ENCODE measurements at places on chromosomes 7 and 10. TPM values are rescaled to one million over a fixed set of nuclear protein-coding genes. Genes with fewer than 3 reads are reported as not detected.

DNA sequence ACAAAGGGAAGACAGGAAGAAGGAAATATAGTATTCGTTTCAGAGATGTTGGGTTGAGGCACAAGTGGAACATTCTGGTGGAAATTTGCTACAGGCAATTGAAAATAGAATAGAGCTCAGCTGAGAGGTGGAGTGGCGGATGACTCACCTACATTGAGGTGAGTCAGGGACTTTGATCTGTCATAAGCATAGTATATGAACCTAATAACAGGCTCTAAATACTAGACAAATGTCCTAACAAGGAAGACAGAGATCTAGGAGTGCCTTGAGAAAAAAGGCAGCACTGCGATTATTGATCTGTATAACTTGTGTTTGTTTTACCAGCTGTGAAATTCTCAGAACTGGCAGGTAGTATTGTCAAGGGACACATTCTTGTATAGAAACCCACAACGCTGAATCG, 907 bp upstream of the IFRD1 start:
- peak; percentile 72 for DNase-seq

DNA sequence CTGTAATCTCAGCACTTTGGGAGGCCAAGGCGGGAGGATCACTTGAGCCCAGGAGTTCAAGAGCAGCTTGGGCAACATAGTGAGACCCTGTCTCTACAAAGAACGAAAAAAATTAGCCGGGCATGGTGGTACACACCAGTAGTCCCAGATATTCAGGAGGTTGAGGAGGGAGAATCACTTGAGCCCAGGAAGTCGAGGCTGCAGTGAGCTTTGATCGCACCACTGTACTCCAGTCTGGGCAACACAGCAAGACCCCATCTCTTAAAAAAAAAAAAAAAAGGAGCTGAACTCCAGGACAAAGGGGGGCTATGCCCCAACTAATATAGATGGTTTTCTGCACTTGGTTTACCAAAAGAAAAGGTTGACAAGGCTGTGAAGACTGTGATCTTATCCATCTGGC, 101.2 kb upstream of the ANLN start:
- no peak for DNase-seq

DNA sequence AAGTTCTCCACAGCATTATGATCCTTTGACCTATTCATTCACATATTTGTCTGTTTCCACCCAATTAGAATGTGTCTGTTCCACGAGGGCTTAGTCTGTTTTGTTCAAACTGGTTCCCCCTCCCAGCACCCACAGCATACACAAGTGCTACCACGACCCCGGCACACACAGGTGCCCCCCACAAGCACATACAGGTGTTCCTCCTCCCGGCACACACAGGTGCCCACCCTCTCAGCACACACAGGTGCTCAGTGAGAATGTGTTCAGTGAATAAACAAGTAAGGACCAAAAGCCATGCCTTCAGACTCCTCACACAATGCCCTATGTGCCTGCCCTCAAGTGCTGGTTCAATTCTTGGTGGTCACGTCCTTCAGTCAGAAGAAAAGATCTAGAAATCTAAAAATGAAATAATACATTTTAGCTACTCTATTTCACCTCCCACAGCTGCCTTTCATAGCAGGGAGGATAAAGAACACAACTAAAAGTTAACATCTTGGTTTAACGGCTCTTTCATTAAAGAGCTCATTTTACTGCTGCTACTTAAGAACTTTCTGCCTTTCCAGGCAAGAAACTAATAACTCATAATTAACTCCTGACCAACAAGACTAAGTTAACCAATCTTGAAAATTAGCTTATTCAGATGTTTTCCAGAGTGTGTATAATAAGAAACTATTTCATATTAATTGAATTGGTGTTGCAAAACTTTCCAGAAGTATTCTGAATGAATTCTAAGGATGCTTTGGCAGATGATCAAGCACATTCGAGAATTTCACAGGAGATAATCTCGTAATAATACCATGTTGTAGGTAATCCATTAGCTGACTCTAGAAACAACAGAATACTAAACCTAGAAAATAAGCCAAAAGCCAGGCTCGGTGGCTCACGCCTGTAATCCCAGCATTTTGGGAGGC, 2.3 kb downstream of the DNMBP start:
- DNase-seq, result no peak

DNA sequence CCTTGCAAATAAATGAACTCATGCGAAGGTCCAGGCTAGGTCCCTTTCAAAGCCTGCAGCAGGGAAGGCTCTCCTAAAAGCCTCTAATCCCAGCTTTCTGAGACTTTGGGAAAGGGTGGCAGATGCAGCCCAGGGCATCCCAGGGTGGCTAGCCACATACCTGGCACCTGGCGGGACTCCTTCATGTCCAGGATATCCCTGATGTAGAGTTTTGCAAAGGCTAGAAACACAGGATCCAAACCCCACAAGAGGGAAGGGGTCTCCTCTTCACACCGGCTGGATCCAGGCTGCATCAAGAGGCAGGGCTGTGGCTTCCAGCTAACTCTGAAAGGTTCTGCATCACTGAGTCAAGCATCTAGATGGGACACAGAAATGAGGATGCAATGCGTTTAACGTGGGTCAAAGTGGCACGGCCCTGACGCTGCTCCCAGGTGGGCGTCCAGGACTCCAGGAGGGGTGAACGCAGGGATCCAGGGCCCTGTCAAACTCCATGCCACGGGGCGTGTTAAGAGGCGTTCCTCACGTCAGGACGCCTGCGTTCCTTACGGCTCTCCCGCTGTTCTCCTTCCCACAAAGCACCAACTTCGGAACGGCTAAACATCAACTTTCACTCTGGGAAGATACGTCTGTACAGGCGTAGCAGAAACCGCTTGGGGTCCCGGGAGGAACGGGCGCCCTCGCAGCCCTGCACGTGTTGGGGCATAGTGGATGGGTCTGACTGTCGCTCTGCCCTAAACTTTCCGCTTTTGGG, 507 bp downstream of the STN1 start:
- peak; percentile 67 for DNase-seq

Gene EVX1
- total RNA-seq, result not detected

GRCh38 chr7:141280100-141280499, 206.2 kb downstream of the TMEM178B start:
- no peak for DNase-seq

Gene TMEM229A
- total RNA-seq, result not detected

- DNase-seq, result no peak
These were observed 61.5 kb downstream of the FZD1 start for GRCh38 chr7:91325726-91326125.

Gene SPDYE16
- not detected for total RNA-seq

DNA sequence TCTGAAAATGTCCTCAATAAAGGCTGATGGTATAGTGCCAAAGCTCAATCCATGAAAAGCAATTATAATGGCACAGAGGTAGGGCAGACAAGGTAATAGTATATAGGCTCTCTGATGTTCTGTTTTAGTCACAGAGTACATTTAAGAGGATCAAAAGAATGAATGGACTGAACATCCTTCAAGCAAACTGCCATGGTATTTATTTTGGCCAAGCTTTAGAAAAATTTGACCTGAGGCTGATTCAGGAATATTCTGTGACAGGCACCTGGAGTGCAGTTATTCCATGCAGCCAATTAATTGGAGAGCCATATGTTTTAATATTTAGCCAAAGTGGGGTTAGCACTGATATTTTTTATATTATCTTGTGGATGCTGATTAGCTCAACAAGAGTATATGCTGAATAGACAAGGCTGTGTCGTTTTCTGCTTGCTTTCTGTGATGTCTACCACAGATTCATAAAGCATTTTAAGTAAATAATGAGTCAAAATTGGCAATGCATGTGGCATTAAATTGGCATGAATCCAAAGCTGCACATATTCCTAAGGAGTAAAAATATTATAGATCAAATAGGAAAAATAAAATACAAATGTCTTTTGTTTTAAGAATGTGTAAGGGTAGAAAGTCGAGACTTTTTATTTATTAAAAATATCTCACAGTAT, 177.4 kb downstream of the PCLO start:
- no peak for DNase-seq

DNA sequence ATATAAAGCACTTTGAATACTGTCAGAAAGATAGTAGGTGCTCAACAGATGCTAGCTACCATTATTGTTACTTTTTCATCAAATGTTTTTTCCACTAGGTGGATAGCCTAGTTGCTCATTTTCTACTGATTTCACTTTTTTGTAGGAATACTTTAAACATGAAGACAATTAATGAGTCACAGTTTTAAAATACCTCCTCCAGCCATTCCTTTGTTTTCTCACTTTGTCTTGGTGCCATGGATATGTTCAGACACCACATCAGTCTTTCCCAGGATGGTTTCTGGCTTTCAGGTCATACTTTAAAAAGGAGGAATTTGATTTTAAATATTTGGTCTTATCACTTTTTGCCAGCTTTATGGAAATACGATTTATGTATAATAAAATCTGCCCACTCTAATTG, 147.1 kb upstream of the MGMT start:
- DNase-seq, result peak; percentile 20

Gene CHN2
- 5.1 TPM for total RNA-seq

- no peak for DNase-seq
These were observed 72.8 kb downstream of the CFTR start for GRCh38 chr7:117552660-117553059.

DNA sequence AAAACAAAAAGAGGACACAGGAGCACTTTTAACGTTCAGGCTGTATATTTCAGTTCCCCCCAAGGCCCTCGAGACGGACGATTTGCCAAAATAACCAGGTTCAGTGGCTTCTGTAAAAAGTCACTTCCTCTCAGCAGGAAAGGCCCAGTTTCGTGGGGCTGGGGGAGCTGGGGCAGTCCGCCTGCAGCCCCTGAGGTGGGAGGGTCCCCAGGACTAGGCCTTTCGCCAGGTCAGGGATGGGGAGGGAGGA, 28.8 kb downstream of the WDR86 start:
- DNase-seq, result no peak

- DNase-seq, result no peak
These were observed 43.8 kb upstream of the CSTF2T start for GRCh38 chr10:51743146-51743545.

Gene DEPP1
- 0.84 TPM for total RNA-seq

GRCh38 chr10:98422182-98422581, 7.2 kb upstream of the PYROXD2 start:
- no peak for DNase-seq

Gene SOSTDC1
- not detected for total RNA-seq

GRCh38 chr7:138565451-138566114, 105.5 kb downstream of the TRIM24 start:
- DNase-seq, result peak; percentile 6

Gene CALHM3
- not detected for total RNA-seq

GRCh38 chr10:62597226-62597625, 207.3 kb upstream of the ADO start:
- DNase-seq, result no peak

DNA sequence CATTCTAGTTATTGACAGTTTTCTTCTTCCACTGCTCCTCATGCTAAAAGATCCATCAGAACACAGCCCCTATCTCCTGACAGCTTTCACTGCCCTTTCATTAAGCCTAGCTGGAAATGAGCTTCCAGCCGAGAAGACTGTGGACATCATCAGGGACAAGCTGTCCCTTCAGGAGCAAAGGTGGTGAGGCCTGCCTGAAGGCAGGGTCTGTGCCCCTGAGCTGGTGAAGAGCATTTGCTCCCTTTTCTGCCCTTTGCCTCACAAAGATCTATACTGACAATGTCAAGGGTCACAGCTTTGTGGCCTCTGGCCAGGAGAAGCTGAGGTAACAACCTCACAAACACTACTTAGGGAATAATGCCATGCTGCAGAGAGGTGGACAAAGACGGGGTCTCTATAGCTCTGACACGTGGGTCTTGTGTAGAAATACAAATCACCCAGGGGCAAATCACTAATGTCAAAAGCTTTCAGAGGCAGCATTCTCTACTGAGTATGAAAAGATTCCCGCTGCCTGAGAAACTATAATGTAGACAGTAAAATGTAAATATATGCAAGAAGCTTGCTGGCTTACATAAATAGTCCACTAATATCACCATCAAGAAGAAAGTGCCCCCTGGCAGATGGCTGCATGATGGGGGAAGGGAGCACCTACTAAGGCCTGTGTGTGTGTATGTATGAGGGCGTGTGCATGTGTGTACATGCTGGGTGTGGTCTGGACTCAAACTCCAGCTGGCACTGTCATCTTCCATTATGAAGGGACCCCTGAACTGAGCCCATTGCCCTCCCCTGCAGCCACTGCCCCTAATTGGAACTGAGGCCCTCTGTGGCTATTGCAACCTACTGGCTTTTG, 55.8 kb downstream of the HBP1 start:
- DNase-seq, result no peak

DNA sequence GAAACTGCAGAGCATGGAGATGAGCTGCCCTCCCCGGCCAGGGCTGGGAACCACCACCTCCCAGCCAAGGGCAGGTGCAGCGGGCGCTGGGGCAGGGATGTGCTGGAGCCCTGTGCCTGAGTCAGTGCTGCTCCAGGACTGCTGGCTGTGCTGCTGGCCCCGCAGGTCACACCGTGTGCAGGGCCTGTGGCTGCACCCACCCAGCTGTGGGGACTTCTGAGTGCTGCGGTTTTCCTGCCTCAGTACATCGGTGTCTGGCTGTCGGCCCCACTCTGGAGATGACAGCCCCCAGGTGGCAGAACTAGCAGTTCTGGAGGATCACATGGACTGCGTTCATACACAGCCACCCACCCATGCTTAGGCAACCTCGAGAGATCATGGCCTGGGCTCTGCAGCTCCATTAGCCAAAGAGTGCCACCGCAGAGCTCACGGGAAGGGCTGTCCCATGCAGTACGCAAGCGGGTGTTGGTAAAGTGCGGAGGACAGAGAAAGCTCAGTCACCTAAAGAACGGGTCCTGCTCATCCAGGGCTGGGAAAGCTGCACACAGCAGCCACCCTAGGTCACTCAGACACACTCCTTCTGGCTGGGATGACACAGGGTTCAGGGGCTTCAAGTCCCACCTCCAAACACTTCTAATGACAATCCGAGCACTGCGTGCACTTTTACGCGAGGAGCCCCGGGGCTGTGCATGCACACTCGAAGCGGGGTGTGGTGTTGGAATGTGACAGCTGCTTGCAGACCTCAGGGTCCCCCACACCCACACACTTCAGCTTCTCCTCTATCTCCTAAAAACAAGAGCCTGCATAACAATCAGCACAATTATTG, 198.1 kb upstream of the PPP2R2D start:
- no peak for DNase-seq

DNA sequence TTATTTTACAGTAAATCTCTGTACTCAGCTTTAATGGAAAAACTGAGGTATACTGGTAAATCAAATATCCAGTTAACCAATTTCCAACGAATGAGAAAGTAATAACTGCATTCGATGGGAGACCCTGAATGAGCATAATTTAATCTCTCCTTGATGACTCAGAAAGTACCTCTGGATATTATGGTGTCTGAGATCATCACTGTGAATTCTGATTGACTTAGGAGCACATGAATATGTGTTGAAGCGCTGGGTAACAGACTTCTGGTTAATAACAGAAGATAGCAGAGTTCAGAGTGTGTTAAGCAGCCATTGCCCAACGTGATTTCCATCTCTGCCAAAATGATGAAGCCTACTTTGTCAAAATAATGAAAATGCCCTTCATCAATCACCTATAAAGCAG, 116.6 kb downstream of the NRP1 start:
- peak; percentile 35 for DNase-seq

GRCh38 chr7:44292876-44293560, 32.4 kb downstream of the CAMK2B start:
- no peak for DNase-seq

DNA sequence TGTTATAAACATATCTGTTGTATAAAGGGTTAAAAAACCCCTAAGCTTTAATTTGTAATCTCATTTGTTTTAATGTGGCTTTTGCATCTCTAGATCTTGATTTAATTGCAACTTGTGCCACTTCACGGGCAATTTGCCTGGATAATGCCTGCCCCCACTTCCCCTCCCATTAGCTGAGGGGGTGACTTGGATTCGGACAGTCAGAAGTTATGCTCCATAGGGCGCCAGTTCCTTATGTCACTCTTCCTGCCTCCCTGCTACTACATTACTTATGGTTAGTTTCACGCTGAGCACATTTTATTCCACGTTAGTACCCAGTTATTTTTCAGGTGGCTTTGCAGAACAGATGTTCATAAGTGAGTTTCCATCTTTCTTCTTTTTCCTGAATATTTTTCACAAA, 1015.2 kb upstream of the PHF14 start:
- no peak for DNase-seq

Data from MCF 10A (cell line).